ENCODE measurements at places on chromosomes 2 and 18. TPM values are rescaled to one million over a fixed set of nuclear protein-coding genes. Genes with fewer than 3 reads are reported as not detected.

GRCh38 chr18:65526099-65526498 is 224.7 kb upstream of the CDH7 start:
- DNase-seq = no peak

GRCh38 chr2:85583667-85584353 is 421 bp upstream of the VAMP5 start:
- DNase-seq = no peak

Gene RGPD6
- 25.5 TPM for total RNA-seq

DNA sequence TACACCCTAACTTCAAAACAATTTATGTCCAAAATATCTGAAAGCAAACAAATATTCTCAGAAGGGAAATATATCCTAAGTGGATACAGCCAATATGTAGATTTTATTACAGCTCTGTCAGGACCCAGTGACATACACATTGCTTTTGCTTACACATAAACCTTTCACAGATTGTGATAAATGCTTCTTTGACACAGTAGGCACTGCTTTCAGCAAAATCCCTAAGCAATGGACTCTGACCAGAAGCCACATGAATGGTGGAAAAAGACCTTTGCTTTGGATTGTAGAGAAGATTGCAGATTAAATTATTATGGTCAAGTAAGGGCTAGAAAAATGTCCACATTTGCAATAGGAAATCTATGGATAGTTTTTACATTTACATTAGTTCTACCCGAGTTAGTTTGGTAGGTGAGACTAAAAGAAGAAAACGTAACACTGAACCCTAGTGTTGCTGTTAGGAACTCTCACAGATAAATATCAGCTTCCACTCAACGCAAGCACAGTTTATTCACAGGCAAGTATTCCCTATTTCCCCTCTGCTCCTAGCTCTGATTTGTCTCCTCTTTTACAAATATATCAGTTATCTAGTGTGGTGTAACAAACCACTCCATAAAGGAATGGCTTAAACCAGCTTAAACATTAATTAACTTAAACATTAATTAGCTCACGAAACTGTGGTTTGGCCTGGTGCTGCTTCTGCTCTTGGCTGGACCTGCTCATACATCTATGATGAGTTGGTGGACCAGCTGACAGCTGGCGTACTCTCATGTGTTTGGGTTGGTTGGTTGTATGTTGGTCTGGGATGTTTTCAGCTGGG is 23.6 kb upstream of the SERPINE2 start:
- no peak for DNase-seq

Measured in colonic mucosa (tissue), 4 donors.